ENCODE measurements at places on chromosomes 16 and 17.

GRCh38 chr16:68644715-68645493 lies at the start of gene CDH3:
CDH3 (plus strand) TSS chr16:68645310; CDS start chr16:68645380, 70 bp downstream.
- peak; percentile 48 for DNase-seq

- DNase-seq = no peak
These were observed 61.2 kb downstream of the MPHOSPH6 start for GRCh38 chr16:82108774-82109173.

- DNase-seq = no peak
These were observed 78.2 kb upstream of the RNU2-1 start for GRCh38 chr17:43312011-43312410.

DNA sequence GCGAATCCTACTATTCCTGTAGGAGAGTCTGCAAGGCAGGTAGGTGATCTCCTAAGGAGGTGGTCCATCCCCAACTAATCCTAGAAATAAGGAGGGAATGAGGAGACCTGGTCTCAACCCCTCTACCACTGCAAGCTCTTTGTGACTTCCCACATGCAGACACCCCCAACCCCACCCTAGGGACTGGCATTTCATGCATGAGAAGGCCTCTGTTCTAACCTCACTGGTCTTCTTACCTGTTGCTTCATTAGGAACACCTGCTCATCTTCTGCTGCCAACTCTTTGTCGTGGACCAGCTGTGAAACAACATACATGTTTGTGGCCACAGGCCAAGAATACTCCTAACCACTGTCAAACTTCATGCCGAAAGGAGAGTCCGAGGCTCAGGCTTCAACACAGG lies 22.6 kb downstream of the DYNC1LI2 start:
- no peak for DNase-seq

- DNase-seq = no peak
These were observed 96.9 kb downstream of the RAB11FIP4 start for GRCh38 chr17:31488264-31488981.

GRCh38 chr17:3977387-3977786 lies 13.2 kb upstream of the ATP2A3 start:
- no peak for DNase-seq

- DNase-seq = peak; percentile 36
These were observed 1.3 kb downstream of the ZNF750 start for GRCh38 chr17:82838386-82839063.

DNA sequence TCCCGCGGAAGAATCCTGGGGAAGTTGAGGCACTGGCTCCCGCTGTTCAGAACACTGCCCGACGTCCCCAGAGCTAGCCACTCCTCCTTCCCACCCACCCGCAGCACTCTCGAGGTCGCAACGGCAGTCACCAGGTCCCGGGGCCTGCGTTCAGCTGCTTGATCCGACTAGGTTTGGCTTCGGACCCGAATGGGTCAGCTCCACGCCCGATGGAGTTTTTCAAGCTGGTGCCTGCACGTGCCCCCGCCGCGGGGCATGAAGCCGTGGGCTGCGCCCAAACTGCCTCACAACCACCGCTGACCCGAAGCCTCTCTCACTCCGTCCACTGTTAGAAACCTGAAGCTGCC lies 12.4 kb upstream of the ODF4 start:
- DNase-seq = no peak

DNA sequence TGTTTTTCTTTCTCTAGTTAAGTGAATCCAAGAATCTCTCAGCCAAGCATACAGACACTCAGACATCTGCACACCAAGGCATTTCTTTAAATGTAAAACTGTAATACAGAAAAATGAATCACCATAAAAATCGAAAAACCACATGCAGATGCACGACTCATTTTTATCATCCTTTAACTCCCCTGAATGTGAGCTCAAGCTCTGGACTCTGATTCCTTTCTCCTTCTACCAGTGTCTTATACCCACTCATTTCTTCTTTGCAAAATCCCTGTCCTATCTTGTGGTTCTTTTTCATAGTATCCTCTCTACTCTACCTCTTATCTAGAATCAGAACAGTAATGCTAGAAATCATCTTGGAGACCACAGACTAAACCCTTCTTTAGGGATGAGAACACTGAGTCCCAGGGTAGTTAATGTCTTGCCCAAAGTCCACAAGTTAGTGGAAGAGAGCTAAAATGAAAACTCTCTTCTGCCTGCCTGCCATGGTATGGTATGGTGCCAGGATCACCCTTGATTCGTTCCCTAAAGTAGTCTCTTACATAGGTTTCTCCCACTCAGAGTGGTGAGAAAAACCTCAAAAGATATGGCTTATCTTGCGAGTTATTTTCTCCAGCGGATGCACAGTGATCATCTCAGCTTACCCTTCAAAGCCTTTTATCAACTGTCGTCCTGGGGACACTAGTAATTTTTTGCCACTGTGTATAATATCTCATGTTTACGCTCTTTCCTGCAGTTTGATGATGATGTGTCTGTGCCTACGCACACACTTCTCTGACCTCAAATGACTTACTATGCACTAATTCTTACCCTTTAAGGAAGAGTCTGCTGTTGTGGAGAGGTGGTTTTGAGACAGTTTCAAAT lies 30.2 kb downstream of the BRD7 start:
- DNase-seq = no peak

- no peak for DNase-seq
These were observed 168.5 kb downstream of the MSI2 start for GRCh38 chr17:57424777-57425188.

- DNase-seq = no peak
These were observed 1.4 kb upstream of the TENT4B start for GRCh38 chr16:50151756-50152155.

DNA sequence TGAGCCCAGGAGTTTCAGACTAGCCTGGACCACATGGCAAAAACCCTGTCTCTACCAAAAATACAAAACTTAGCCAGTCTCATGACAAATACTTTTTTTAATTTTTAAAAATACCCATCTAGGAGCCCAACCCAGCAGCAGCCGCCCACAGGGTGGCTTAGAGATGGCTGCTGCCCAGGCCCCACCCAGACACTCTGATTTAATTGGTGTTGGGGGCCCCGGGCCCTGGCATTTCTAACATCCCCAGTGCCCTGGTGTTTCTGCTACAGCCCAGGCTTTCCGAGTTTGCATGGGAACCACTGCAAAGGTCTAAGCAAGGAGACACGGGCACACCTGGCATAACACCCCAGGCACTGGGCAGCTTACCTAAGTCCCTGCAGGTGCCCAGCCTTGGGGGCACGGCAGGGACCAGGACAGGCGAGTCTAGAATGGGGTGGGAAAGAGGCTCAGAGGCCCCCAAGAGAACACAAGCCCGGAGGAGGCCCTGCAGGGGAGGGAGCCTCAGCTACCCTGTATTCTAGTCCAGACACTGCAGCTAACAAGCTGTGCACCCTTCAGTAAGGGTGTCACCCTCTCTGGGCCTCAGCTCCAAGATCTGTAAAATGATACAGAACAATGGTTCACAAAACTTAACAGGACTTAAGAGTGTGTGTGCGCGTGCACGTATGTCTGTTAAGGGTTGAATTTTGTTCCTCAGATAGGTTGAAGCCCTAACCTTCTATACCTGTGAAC lies 48.8 kb downstream of the RMI2 start:
- no peak for DNase-seq

- DNase-seq = peak; percentile 45
These were observed 22.2 kb upstream of the RAB11FIP4 start for GRCh38 chr17:31369266-31369665.

DNA sequence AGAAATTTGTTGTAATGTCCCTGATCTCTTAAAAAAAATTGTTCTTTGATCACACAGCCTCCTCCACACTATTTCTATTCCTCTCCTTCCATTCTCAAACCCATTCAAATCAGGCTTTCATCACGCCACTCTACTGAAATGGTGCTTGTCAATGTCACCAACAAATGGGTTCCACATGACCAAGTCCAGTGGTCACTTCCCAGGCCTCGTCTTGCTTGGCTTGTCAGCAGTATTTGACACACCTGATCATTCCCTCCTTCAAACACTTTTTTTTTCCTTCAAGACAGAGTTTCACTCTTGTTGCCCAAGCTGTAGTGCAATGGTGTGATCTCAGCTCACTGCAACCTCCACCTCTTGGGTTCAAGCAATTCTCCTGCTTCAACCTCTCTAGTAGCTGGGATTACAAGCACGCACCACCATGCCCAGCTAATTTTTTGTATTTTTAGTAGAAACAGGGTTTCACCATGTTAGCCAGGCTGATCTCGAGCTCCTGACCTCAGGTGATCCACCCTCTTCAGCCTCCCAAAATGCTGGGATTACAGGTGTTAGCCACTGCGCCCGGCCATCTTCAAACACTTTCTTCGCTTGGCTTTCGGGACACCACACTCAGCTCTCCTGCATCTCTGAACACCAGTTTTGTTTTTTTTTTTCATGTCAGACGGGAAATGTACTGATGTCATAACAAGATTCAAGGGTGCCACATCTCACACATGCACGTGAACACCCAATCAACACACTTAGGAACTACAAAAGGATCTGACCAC lies 18.3 kb downstream of the NQO1 start:
- no peak for DNase-seq

DNA sequence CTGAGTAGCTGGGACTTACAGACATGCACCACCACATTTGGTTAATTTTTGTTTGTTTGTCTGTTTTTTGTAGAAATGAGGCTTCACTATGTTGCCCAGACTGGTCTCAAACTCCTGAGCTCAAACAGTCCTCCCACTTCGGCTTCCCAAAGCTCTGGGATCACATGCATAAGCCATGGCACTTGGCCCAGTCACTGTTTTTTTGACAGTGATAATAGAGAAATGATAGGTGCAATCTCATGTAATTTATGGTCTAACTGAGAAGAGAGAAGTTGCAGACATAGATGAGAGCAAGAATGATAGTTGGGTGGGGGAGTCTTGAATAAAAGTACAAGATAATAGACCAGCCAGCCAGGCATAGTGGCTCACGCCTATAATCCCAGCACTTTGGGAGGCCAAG lies 89.7 kb upstream of the TNRC6A start:
- no peak for DNase-seq

DNA sequence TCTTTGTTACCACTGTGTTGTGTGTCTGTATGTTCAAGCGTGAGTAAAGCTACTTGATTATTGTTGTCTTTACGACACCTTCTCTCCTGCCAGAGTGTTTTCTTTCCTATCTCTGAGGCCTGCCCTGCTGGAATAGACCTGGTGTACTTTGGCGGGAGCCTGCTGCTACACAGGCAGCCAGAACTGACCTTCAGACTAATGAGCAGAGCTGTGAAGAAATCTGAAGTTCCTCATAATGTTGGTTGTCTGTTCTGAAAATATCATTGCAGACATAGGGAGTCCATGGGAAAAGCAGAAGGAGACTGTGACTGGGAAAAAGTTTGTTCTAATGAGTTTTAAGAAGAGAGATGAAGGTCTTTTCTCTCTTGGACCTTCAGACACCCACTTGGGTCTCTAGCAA lies 9.8 kb downstream of the RHOT1 start:
- no peak for DNase-seq

- no peak for DNase-seq
These were observed 58.2 kb downstream of the STX8 start for GRCh38 chr17:9517396-9517795.

DNA sequence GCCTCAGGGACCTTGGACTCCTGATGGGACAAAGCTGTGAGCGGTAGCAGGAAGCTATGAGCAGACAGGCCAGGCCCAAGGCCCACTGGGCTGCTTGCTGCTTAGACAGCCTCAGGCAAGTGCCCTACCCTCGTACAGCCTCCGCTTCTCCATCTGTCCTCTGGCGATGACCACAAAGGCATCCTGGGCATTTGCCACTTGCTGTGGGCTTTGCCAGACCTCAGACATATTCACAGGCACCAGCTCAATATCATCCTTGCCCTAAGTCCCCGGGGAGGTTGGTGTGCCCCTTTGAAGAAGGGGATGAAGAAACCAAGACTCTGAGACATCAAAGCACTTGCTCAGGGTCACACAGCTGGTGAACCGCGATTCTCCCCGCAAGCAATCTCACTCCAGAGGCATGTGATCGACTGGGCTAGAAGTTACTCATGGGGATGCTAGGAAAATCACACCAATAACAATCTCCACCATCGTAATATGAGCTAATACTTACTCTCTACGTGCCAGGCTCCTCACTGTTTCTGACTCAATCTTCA lies 21.7 kb downstream of the PPL start:
- peak; percentile 87 for DNase-seq

- DNase-seq = peak; percentile 36
These were observed 9.1 kb upstream of the PPP1R1B start for GRCh38 chr17:39617446-39618245.
